ENCODE measurements at places on chromosomes 16 and 17. TPM values are rescaled to one million over a fixed set of nuclear protein-coding genes. Genes with fewer than 3 reads are reported as not detected.

- no peak overlapping the region for H3K4me3 ChIP-seq
- no peaks in the 10 kb centered on the region for H3K27me3 ChIP-seq
- DNase-seq: no peak
- H3K27ac ChIP-seq: no peak overlapping the region
Observed at GRCh38 chr16:48540222-48540900, 69.6 kb downstream of the N4BP1 start.

CCL16 gene
- total RNA-seq: not detected

DNA sequence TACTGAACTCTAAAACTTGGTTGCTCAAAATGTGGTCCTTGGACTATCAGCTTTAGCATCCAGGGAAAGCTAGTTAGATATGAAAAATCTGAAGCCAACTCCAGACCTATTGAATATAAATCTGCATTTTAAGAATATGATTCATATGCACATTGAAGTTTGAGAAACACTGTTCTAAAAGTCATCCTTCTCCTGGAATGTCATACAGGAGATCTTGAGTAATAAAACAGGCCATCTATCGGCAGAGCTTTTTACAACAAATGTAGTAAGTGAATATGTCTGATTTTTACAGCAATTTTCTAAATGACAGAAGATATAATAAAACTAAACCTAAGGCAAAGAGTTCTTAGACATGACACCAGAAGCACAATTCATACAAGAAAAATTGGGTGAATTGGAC is 140.4 kb downstream of the PMP22 start:
- H3K27me3 ChIP-seq: no peaks in the 10 kb centered on the region
- no peaks in the 10 kb centered on the region for H3K4me1 ChIP-seq
- no peak overlapping the region for H3K27ac ChIP-seq
- no peaks in the 10 kb centered on the region for H3K36me3 ChIP-seq

DNA sequence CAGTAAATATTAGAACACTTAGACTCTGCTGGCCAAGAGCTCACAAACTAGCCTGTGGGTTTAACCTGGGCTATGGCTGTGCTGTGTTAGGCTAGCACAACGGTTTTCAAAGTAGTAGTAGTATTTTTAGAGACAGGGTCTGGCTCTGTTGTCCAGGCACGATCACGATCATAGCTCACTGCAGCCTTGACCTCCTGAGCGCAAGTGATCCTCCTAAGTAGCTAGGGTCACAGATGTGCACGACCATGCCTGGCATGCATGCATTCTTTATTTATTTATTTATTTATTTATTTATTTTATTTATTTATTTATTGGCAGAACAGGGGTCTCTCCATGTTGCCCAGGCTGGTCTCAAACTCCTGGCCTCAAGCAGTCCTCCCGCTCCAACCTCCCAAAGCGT is 10.3 kb downstream of the MRPL27 start:
- H3K4me1 ChIP-seq: peaks cover 5% of the 10 kb centered on the region
- no peak overlapping the region for H3K4me3 ChIP-seq
- H3K27me3 ChIP-seq: no peaks in the 10 kb centered on the region
- DNase-seq: no peak

DNA sequence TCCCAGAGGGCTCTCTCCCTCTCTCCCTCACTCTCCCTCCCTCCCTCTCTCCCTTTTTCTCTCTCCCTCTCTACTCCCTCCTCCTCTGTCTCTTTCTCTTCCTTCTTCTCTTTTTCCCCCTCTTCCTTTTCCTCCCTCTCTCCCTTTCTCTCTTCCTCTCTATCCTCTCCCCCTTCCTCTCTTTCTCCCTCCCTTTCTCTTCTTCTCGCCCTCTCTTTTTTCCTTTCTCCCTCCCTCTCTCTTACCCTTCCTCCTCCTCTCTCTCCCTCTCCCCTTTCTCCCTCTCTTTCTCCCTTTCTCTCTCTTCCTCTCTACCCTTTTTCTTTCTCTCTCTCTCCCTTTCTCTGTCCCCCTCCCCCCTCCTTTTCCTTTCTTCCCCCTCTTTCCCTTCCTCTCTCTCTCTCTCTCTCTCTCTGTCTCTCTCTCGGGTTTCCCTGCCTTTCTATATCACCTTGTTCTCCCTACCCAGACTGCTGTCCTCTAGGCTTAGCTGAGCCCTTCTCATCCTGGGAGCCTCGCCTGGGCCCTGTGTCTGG is 25.8 kb upstream of the TMEM220 start:
- H3K36me3 ChIP-seq: no peaks in the 10 kb centered on the region
- no peak for DNase-seq

DNA sequence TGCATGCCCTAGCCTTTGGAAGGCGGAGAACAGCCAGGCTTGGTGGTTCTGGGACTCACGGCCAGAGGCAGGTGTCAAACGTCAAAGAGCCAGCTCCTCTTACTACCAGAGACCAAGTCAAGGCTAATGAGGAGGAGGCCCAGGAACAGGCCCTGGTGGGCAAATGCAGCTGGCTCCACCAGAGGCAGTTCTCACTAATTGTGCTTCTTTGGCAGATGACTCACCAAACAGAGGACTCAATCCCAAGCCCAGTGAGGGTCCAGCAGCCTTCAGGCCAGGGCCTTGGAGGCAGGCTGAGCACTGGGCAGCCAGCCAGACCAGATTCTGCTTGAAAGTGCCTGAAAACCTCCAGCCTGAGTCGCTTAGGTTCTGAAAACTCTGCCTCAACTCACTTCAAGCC is 336.5 kb upstream of the CDH5 start:
- H3K36me3 ChIP-seq: no peaks in the 10 kb centered on the region
- H3K27me3 ChIP-seq: no peaks in the 10 kb centered on the region
- H3K27ac ChIP-seq: no peak overlapping the region
- H3K4me1 ChIP-seq: no peaks in the 10 kb centered on the region

LLGL2 gene
- 39.7 TPM for total RNA-seq

- H3K4me1 ChIP-seq: no peaks in the 10 kb centered on the region
- H3K4me3 ChIP-seq: no peak overlapping the region
- no peaks in the 10 kb centered on the region for H3K36me3 ChIP-seq
- H3K27ac ChIP-seq: no peak overlapping the region
- H3K27me3 ChIP-seq: no peaks in the 10 kb centered on the region
Observed at GRCh38 chr17:73533781-73534180, 110.5 kb downstream of the SDK2 start.

DNA sequence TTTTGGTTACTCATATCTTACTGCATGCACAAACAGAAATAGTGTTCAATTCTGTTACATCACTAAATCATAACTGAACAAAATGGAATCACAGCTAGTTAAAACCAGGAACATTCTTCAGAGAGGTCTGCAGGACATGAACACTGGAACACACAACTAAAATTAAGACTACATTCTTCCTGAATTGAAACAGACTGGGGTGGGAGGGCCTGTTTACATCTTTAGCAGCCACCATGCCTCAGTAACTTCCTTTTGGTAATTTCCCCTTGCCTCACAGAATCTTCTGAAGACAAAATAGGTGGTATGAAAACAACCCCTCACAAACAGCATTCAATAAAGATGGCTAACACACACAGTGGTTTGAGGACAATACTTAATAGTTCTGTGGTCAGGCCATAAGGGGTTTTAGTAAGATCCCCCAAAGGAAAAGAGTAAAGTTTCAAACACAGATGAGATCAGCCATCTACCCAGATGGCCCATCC is 6.5 kb downstream of the MARF1 start:
- DNase-seq: peak; percentile 74
- peaks cover 93% of the 10 kb centered on the region for H3K4me1 ChIP-seq
- H3K27ac ChIP-seq: peak overlapping the region; percentile 83

- DNase-seq: no peak
- H3K27ac ChIP-seq: no peak overlapping the region
- no peaks in the 10 kb centered on the region for H3K36me3 ChIP-seq
- no peaks in the 10 kb centered on the region for H3K4me1 ChIP-seq
- H3K4me3 ChIP-seq: no peak overlapping the region
- H3K27me3 ChIP-seq: no peaks in the 10 kb centered on the region
Observed at GRCh38 chr16:86080982-86081381, 182.0 kb downstream of the IRF8 start.

- no peaks in the 10 kb centered on the region for H3K36me3 ChIP-seq
- peak overlapping the region; percentile 69 for H3K27ac ChIP-seq
- DNase-seq: peak; percentile 83
- H3K27me3 ChIP-seq: no peaks in the 10 kb centered on the region
- peak overlapping the region; percentile 52 for H3K4me3 ChIP-seq
Observed at GRCh38 chr17:28712032-28712704, 480 bp upstream of the PROCA1 start.

C17orf58 gene
- total RNA-seq: 1.8 TPM

NRN1L gene
- 2.8 TPM for total RNA-seq

CEP20 gene
- total RNA-seq: 30.2 TPM

DNA sequence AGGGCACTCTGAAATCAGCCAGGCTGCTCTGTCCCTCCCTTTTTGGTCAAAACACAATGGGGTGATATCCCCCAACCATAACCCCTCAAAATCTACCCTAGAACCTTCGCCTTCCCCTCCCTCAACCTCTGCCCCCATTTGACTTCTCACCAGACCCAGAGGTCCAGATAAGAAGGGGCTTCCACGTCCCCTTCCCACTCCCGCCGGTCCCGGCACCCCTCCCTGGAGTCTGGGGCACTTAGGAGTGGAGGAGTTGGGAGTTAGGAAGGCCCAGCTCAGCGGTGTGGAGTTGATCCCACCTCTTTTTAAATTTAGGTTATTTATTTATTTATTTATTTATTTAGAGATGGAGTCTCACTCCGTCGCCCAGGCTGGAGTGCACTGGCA is 619 bp upstream of the TMEM92 start:
- H3K27ac ChIP-seq: no peak overlapping the region
- H3K4me1 ChIP-seq: peaks cover 8% of the 10 kb centered on the region
- no peak for DNase-seq
- H3K4me3 ChIP-seq: no peak overlapping the region
- no peaks in the 10 kb centered on the region for H3K27me3 ChIP-seq

MT1G gene
- not detected for total RNA-seq

DNA sequence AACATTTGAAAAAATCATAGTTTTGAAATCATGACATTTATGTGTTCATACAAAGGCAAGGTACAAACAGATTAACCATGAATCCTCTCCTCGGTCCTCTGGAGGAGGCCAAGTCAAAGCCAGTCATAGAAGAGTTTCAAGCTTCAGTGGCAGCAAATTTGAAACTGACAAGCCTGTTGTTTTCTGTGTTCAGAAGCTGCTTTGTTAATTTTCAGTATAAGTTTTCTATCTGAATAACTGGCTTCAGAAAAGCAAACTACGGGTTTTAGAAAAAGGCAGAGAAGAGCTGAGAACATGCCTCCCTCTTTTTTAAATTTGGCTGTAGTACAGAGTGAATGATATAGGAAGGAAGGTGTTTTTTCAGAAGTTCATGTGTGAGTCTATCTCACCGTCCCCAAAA is 79.6 kb upstream of the CLEC18B start:
- no peaks in the 10 kb centered on the region for H3K27me3 ChIP-seq
- no peak overlapping the region for H3K4me3 ChIP-seq
- no peak overlapping the region for H3K27ac ChIP-seq
- peaks cover 4% of the 10 kb centered on the region for H3K36me3 ChIP-seq
- H3K4me1 ChIP-seq: no peaks in the 10 kb centered on the region
- no peak for DNase-seq

MED31 gene
- total RNA-seq: 24.7 TPM

GRCh38 chr16:59758848-59759247 is 1024.7 kb upstream of the GOT2 start:
- H3K4me3 ChIP-seq: no peak overlapping the region
- no peak for DNase-seq
- no peaks in the 10 kb centered on the region for H3K36me3 ChIP-seq
- H3K27me3 ChIP-seq: no peaks in the 10 kb centered on the region
- H3K4me1 ChIP-seq: no peaks in the 10 kb centered on the region
- no peak overlapping the region for H3K27ac ChIP-seq

PRSS27 gene
- total RNA-seq: 2.4 TPM

DNA sequence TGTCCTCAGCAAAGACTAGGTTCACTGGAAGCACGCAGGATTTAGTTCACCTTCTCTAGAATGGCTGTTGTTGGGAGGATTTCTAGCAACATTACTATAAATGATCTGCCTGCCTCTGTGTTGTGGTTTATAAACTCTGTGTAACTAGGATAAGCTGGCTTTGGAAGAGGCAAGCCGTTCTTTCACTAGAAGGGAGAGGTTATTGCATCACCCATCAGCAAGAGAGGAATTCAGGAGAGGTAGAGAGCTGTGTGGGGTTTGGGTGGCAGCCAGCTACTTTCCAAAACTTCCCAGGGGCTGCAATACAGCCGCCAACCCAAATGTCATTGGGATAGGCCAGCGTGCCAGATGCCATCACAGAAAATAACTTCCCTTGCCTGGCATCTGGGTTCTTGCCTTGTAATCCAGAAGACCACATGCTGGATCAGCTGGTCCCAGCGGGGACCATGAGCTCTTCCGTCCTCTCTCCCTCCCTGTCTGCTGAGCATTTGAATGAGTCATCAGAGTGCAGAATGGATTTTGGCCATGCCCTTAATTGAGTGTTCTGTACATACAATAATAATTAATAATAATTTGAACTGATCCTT is 95.7 kb upstream of the RBFOX1 start:
- no peaks in the 10 kb centered on the region for H3K4me1 ChIP-seq
- no peaks in the 10 kb centered on the region for H3K27me3 ChIP-seq

DNA sequence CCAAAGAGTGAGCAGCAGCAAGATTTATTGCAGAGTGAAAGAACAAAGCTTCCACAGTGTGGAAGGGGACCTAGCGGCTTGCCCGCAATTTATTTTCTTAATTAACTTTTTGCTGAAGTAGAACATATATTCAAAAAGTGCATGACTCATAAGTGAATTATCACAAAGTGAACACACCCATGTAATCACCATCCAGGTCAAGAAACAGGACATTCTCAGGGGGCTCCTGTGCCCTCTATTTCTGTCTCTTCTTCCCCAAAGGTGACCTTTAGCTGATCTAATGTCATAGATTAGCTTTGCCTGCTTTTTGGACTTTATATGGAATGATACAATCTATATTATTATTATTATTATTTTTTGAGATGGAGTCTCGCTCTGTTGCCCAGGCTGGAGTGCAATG is 19.9 kb downstream of the ERAL1 start:
- DNase-seq: no peak
- H3K27me3 ChIP-seq: no peaks in the 10 kb centered on the region
- H3K4me3 ChIP-seq: no peak overlapping the region
- peaks cover 13% of the 10 kb centered on the region for H3K4me1 ChIP-seq

GRCh38 chr17:50055055-50055425 is 870 bp upstream of the ITGA3 start:
- peaks cover 15% of the 10 kb centered on the region for H3K4me1 ChIP-seq
- peak overlapping the region; percentile 40 for H3K4me3 ChIP-seq
- H3K36me3 ChIP-seq: no peaks in the 10 kb centered on the region
- DNase-seq: peak; percentile 53
- H3K27me3 ChIP-seq: peaks cover 43% of the 10 kb centered on the region

DNA sequence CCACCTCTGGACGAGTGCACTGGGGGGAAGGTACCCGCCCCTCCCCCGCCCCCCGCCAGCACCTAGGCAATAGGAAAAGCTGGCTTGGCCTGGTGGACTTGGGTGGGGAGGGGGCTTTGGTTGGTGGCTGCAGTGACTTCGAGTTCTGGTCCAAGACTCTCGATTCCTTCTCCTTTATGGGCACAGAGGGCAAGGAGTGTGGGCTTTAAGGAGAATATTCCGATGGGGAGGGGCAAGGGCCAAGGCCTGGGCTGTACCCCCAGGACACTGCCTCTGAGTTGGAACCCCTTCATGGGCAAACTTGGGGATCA is 409 bp downstream of the ACSF2 start:
- H3K4me3 ChIP-seq: peak overlapping the region; percentile 1
- no peaks in the 10 kb centered on the region for H3K36me3 ChIP-seq
- no peak for DNase-seq
- no peaks in the 10 kb centered on the region for H3K27me3 ChIP-seq
- H3K4me1 ChIP-seq: peaks cover 23% of the 10 kb centered on the region

GRCh38 chr17:66087073-66087472 is 104.9 kb downstream of the CEP112 start:
- no peaks in the 10 kb centered on the region for H3K27me3 ChIP-seq
- H3K4me1 ChIP-seq: no peaks in the 10 kb centered on the region
- no peaks in the 10 kb centered on the region for H3K36me3 ChIP-seq

TEX19 gene
- total RNA-seq: not detected

- H3K4me3 ChIP-seq: no peak overlapping the region
- no peak for DNase-seq
- peaks cover 41% of the 10 kb centered on the region for H3K27me3 ChIP-seq
- no peaks in the 10 kb centered on the region for H3K36me3 ChIP-seq
- peaks cover 27% of the 10 kb centered on the region for H3K4me1 ChIP-seq
Observed at GRCh38 chr17:48639136-48639535, 13.0 kb upstream of the HOXB9 start.

Measured in B cell (primary cell).